ENCODE measurements at places on chromosomes 2 and 18.

DNA sequence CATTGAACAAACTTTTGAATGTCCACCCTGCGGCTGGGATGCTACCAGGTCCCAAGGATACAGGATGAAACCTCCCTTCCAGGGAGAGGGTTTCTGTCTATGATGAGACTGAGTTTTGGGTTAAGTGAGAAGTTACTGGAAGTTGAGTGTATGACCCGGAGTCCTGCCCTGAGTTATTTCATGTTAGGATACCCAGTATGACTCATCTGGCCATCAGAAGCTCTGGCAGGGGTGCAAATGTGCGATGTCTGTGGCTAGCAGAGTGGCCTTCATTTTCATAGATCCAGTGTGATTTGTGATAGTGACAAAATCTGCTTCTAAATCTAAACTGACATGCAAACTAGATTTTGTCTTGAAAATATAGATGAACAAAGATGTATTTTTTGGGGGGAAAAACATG is 55.3 kb downstream of the KCTD1 start:
- no peak for DNase-seq

DNA sequence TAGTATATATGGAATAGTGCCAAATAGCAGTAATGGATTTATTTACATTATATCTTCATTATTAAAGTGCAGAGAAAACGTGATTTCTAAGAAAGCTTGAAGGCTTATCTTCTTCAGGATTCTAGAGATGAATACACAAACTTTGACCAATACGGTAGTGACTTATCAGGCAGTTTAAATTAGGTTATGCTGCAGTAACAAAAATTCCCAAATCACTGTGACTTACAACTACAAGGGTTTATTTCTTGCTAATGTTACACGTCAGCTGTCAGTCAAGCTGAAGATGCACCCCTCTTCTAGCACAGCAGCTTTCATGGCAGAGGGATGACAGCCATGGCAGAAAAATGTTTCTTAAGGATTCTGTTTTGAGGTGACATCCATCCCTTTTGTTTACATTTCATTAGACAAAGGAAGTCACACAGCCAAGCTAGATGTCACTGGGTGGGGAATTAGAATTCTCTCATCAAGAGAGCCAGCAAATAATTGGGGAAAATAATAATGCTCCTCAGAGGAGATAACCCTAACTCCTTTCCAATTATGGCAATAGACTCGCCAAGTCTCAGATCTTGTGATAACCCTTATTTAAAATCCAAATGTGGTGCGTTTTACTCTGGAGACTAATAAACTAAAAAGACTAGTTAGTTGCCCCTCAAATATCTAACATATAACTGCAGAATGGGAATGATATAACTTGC is 268.3 kb upstream of the CYP26B1 start:
- no peak for DNase-seq

DNA sequence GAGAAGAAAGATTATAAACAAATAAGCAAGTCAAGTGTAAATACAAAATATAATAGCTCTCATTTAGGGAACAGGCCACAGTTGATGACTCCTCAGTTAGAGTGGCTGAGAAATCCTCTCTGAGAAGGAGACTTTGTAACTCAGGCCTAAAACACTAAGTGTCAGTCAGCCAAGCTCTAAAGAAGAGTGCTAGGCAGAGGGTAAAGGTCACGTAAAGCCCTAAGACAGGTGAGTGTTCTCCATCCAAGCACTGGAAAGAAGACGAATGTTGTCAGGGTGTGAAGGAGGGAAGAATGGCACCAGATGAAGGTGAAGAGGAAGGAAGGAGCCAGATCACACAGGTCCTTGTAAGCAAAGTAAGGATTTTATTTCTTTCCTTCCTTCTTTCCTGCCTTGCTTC is 24.3 kb downstream of the ERMN start:
- no peak for DNase-seq

DNA sequence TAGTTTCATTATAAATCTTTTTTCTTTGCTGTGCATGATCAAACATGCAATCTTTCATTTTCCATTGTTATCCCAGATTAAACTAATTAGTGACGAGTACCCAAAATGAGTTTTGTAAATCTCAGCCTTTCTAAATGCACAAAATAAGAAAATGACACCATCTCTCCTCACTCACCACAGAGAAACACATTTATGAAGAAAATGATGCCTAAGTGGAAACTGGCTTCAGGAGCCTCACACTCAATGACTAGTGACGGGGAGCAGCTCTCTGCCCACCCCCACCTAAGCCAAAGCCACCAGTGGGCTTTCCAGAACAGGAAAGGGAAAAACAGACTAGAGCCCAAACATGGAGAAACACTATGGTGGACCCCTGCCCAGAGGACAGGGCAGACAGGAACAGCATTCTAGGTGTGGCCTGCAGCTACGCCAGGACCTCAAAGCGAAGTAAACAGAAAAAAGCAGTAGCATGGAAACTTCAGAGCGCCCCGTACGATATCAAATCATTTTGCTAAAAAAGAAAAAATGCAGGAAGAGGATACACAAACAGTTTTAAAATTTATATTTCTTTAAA is 113.5 kb downstream of the RBMS1 start:
- no peak for DNase-seq

DNA sequence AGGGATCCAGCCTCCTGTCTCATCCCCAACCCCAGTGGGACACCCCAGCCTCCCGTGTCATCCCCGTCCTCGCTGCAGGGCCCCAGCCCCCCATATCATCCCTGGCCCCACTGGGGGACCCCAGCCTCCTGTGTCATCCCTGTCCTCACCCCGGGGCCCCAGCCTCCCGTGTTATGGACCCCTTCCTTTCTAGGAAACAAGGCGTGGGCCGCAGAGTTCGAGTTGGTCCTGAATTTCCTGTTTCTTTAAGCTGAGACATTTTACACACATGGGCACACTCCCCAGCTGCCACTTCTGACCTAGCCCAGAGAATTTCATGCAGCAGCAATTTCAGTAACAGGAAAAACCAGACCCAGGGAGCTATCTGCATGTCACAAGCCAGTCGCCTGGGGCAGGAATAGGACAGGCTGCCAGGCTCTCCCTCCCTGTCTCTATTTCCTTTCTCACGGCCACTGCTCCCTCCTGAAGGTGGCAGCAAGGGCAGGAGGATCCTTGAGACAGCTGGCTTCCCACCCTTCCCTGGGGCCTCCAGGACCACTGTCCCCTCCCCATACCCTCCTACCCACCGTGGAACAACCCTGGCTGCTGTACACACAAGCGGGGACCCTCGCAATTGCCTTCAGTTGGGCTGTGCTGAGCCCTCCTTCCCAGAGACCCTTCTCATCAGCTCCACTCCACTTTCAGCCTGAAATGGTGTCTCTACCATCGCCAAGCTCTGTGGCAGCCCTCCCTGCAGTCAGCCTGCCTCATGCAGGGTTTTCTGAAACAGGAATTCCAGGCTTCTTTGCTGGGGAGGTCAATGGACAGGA is 141.9 kb upstream of the ID2 start:
- DNase-seq = no peak

DNA sequence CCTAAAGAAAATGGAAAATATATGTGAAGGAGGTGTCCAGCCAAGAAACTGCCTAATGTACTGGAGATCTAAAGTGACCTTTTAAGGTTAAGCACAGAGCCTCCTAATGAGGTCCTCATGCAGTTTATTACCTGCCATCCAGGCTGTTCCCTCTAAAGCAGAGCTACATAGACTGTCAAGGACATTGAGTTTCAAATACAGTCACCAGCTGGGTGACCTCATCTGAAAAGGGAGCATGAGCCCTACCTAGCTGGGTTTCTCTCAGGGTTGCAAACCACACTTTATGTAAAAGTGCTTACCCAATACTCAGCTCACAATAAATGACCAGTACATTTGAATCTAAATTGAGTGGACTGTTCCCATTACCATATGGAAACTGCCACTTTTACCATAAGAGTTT is 65.4 kb upstream of the CTNNA2 start:
- DNase-seq = no peak

DNA sequence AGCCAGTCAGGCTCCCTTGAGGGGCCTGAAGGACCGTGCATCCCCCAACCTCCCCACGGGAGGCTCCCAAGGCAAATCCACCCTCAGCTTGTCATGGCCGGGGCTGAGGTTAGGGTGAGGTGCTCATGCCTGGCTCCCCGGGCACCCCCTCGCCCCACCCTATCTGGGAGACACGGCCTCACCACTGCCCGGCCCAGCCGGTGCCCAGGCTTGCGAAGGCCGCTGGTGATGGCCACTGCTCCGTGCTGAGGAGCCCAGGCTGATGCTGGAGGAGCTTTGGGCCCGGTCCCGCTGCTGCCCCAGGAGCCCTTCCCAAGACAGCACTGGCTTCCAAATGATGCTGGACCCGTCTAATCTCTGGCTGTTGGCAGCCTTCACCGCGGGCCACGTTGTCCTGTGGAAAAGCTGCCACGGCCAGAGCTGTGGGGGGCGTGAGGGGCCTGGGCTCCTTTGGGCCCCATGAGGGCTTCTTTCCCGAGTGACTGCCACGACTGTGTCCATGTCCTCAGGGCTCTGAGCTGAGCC is 135.7 kb upstream of the CTDP1 start:
- no peak for DNase-seq

DNA sequence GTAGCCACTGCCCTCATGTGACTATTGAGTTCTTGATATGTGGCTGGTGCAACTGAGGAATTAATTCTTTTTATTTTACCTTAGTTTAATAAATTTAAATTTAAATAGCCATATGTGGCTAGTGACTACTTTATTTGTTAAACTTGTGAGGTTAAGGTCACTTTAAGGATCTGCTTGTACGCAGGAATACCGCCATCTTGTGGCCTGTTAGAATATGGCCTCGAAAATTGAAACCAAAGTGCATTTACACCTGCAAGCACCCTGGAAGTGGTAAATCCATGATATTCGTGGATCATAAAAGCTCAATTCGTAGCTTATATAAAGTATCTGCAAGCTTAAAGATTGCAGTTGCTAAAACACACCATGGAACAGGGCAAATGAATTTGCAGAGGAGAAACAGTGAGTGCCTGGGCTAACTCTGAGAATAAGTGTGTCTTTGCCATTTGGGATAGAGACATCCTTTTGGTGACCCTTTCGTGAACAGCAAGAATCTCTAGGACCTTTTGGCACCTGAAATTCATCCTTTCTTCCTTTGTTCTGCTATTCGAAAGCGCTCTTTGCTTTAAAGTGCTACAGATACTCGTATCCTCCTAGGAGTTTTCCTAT is 59.9 kb upstream of the REG3A start:
- DNase-seq = peak; percentile 32
